Stimulated activated CD8-positive, alpha-beta memory T cell treated with anti-CD3 and anti-CD28 coated beads, Interleukin-15, amount 100 ng/mL, for 24 hours (primary cell): ENCODE measurements at places on chromosomes 2 and 18.

GRCh38 chr2:7014174-7014640 lies 97.0 kb downstream of the RNF144A start:
- no peak for DNase-seq

- no peak for DNase-seq
Measured at GRCh38 chr2:67694445-67694844, 297.3 kb downstream of the ETAA1 start.

GRCh38 chr2:217858519-217859491 lies 144.0 kb downstream of the TNS1 start:
- DNase-seq, result no peak

DNA sequence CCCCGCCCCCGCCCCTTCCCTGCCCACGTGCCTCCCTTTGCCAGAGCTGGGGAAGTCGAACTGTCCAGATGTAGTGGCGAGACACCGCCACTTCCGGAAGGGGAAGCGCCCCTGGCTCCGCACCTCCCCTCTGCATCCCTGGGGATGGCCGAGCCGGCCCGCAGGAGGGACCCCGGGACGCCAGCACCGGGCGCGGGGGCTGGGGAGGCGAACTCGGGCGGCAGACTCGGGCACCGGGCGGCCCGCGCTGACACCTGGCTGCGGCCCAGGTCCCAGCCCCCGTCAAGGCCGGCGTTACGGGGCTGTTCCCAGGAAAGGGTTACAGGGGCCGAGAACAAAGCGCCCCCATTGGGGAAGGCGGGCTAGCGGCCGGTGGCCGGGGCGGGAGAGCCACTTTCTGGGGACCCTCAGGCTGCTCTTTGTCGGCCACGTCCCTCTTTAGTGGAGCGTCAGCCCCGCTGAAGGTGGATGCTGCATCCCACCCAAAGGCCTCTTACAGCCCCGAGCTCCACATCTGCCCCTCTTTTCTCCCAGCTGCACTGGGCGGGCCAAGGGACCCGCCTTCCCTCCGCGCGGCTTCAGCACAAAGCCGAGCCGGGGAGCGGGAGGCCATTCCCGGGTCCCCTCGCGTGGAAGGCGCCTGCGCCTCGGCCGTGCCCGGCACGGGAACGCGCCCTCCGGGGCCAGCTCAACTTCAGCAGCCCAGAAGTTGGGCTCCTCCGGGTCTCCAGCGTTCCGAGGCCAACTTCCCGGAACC lies 1.3 kb downstream of the SDC1 start:
- DNase-seq, result no peak

- DNase-seq, result no peak
Measured at GRCh38 chr18:13120983-13121441, 97.5 kb upstream of the LDLRAD4 start.

DNA sequence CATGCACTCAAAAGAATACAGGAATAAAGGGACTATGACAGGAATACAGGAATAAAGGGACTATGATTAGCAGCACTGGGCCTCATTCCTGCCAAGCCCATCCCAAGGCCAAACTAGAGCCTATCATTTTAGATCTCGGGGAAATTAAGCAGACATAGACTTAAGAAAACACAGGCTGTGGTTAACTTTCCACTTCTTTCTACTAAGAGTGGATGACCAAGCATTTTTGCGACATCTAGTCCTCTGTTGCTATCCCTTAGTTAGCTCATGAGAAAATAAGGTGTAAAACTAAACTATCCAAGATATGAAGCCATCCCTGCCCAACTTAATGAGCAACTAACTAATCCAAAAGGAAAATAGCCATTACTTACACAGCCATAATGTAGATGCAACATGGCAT lies 5.9 kb downstream of the LYPD1 start:
- DNase-seq, result no peak

GRCh38 chr2:9707008-9707407 lies 76.2 kb upstream of the YWHAQ start:
- DNase-seq, result no peak

DNA sequence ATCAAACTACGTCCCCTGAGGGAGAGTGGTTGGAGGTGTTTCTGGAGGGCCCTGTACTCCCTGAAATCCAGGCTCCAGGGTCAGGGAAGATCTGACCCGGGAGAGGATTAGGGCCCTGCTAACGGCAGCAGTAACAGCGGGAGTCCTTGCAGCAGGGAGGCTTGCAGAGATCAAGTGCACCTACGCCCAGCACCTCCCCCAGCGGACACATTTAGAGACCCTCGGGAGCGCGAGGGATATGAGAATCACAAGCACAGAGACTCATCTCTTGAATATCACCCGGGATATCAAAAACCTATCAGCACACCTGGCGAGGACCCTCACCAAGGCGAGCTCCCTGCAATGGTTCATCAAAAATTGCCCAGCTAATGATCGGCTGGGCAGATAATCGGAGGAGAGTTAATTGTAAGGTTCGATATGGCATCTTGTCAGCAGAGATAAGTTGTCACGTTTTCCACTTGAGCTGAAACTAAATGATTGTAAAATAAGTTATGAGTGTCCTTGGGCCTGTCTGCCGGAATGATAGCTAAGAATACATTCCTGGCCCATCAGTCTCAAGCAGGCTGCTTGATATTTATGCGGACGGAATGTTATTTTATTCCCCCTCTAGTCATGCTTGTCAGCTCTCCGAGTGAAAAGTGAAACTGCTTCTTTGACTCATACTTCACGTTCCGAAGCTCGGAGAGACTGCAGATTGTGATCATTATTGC lies 209.8 kb downstream of the GBX2 start:
- DNase-seq, result no peak

GRCh38 chr2:172296267-172297046 lies 130.9 kb upstream of the ITGA6 start:
- DNase-seq, result no peak

GRCh38 chr2:31227711-31228125 lies 6.2 kb upstream of the EHD3 start:
- DNase-seq, result no peak

- no peak for DNase-seq
Measured at GRCh38 chr2:98975611-98976010, 39.6 kb upstream of the CRACDL start.

DNA sequence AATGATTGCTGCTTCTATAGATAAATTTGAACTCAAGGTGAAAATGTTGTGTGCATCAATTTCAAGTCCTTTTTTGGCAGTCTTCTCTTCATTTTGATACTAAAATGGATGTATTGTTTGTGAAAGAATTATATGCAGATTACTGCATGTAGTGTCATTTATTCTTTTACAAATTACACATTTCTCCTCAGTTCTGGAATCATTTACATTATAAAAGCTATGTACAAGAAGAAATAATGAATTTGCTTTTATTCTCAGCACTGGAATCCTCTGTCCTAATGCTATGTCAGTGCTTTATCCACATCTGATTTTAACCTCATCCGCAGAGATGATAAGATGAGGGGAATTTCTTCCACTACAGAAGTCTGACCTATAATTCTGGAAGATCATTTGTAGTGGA lies 220.8 kb upstream of the UBE2E3 start:
- no peak for DNase-seq

GRCh38 chr2:177682836-177683660 lies 290.5 kb downstream of the AGPS start:
- DNase-seq, result no peak

GRCh38 chr2:19362755-19363473 lies 4.5 kb upstream of the OSR1 start:
- no peak for DNase-seq

- DNase-seq, result no peak
Measured at GRCh38 chr2:191582355-191582754, 95.6 kb upstream of the NABP1 start.

DNA sequence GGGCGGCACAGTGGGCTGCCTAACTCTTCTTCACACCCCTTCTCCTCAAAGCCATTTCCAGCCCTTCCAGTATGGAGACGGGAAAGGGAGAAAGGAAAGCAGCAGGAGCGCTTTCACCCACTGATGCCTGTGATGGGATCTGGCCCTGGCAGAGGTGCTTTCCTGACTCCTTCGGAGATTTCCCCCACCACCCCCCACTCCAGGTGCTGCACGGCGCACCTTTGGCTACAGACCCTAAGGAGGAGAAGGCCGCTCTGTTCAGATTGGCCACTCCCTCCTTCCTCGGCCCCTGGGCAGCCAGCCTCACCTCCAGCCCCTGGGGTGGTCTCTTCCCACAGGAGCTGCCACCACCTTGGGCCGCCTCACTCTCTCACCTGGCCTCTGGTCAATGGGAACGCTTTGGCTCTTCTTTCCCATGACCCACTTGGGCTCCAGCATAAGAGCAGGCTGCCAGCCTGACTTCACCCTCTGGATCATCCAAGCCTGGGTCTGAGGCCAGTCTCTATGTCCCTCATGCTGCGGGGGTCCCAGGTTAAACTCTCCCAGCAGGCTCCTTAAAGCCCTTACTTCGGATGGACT lies 18.4 kb upstream of the MAL start:
- no peak for DNase-seq

DNA sequence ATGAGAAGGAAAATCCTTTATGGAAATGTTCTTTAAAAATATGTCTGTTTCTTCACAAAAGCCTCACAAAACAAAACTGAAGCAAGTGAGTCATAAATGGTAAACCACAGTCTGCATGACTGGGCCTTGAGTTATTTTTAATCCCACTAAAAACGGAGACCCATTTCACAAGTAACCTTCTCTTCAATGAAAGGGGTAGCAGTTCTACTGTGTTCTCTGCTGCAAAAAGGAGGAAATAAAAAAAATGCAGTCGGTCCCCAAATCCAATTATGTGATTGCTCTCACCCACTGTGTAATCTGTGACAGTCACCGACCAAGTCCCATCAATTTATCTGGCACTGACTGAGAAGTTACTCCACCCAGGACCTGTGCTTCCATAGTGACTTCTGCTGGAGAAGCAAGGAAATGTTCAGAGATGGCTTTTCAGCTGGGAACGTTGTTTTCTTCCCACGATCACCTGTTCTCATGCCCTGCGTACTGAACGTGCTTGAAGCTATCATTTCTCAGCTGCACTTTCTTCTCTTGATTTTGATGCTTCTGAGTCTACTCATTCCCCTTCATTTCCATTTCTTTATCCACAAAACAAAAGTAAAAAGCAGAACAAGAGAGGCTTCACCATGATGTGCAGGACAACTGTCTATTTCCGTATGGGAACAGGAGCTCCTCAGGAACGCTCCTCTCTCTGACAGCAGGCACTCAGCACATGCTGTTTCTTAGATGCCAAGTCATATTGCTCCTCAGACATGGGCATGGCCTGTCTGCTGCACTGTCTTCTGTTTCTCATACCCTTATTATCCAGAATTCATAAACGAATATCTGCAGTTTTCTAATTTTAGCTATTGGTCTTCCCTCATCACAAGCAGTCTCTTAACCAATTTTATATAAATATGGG lies 80.0 kb upstream of the TMEM200C start:
- no peak for DNase-seq

DNA sequence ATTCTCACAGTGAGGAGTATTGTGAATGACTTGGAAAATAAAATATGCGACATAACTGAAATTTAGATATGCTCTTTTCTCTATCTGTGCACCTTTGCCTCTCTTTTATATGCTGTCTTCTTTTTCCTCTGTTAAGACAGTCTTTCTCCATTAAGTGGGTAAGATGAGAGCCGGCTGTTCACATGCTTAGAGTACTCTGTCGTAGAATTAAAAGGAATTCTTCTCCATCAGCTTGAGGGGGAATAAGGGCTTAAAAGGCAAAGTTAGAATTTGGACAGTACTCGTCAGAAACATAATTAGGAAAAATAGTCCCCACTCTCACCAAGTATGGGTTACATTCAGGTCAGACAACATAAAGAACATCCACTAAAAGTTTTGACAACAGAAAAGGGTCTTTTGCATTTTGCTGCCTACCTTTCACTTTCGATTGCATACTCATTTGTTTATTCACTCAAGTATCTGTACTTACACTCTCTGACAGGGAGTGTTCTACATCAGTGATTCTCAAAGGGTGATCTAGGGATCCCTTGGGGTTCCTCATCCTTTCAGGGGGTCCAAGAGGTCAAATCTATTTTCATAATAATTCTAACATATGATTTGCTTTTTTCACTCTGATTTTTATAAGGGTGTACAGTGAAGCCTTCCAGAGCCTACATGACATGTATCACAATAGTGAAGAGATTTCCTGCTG lies 48.0 kb downstream of the ARHGAP15 start:
- DNase-seq, result no peak

GRCh38 chr2:228845162-228845925 lies 425.7 kb downstream of the PID1 start:
- no peak for DNase-seq

DNA sequence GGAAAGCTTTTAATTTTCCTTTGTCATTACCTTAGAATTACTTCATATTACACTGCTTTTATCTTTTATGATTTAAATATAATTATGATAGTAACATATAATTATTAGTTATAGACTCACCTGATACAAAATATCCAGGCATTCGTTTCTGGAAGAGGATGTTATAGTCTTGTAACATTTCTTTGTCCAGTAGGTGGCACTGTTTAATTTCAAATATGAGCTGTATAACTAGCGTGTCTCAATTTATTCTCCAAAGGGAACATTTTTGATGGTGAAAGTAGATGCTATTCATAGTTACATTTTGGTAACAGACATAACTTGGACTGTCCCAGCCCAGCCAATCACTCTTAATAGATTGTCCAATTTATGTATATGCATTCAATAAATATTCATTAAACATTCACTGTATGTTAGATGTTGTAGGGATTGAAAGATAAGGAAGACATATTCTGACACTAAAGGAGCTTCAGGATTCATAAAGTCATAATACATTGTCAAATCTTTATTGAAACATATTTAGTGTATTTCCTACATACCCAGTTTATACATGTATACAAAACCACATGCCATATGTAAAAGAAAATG lies 19.2 kb downstream of the DAW1 start:
- no peak for DNase-seq

DNA sequence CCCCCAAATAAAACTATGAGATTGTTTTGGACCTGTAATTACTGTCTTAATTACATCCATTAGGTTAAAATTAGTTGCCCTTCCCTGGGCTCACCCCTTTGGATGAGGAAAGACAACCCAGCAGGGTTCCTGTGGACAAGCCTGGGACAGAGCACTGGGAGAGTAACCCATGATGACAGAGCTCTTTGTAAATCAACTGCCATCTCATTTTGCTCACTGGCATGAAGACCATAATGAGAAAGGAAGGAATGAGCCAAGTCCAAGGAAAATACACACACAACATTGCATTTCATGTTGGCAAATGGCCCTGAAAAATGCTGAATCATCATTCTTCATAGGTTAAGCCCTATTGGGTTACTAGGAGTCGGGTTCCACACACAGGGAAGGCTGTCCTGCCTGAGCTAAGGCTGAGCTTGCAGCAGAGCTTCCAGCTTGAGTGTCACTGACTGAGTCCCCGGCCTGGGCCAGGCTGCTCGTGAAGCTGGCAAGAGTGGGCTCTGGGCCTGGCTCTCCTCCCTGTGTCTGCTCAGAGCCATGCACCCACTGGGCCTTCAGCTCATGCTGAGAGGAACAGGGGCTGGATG lies 94.1 kb upstream of the ACAA2 start:
- DNase-seq, result no peak

DNA sequence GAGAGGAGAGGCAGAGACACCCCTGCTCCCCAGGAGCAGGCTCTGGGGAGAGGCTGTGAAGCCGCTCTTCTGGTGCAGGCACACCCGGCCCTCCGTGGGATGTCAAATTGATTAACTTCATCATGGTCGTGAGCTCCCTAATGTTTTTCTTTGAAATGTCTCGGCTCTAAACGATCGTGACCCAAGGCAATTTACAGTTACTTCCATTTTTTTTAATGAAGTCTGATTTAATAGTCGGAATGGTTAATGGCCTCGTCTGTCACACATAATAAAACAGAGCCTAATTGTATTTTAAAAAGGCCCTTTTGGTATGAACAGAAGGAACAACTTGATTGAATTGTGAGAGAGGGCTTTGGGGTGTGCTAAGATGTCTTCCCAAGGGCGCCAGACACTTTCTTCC lies 130.2 kb downstream of the SMAD2 start:
- no peak for DNase-seq

- DNase-seq, result no peak
Measured at GRCh38 chr18:37381554-37381953, 184.0 kb downstream of the CELF4 start.
